Motor neuron (in vitro differentiated cells): ENCODE measurements at places on chromosomes 3 and 15. TPM values are rescaled to one million over a fixed set of nuclear protein-coding genes. Genes with fewer than 3 reads are reported as not detected.

COL7A1 gene
- total RNA-seq: 7.0 and 15.3 TPM in 2 replicates

LDHAL6B gene
- 0.05 TPM in 1 of 2 replicates, not detected in the other for total RNA-seq

TNFAIP8L3 gene
- 6.4 and 6.9 TPM in 2 replicates for total RNA-seq

FOXL2NB gene
- 10.7 and 12.3 TPM in 2 replicates for total RNA-seq

CHDH gene
- total RNA-seq: 2.8 and 2.9 TPM in 2 replicates

MAP2K5 gene
- 9.9 and 13.6 TPM in 2 replicates for total RNA-seq

EAF2 gene
- total RNA-seq: 2.2 and 3.0 TPM in 2 replicates

ANP32A gene
- total RNA-seq: 209 and 217 TPM in 2 replicates

CNTN3 gene
- total RNA-seq: 11.2 and 14.6 TPM in 2 replicates

MAGEL2 gene
- total RNA-seq: 0.10 and 0.16 TPM in 2 replicates

SNX22 gene
- 3.5 and 5.1 TPM in 2 replicates for total RNA-seq

SLC24A5 gene
- 0.14 TPM in 1 of 2 replicates, not detected in the other for total RNA-seq

MPI gene
- total RNA-seq: 69.4 and 70.0 TPM in 2 replicates

RPL39L gene
- total RNA-seq: 43.5 and 43.6 TPM in 2 replicates

GPD1L gene
- 25.7 and 26.9 TPM in 2 replicates for total RNA-seq

C15orf62 gene
- total RNA-seq: 1.6 and 1.9 TPM in 2 replicates

HES1 gene
- 12.4 and 13.8 TPM in 2 replicates for total RNA-seq

PLA2G4E gene
- 0.13 TPM in 1 of 2 replicates, not detected in the other for total RNA-seq

KLHL40 gene
- total RNA-seq: not detected in 2 replicates

TBL1XR1 gene
- 148 and 153 TPM in 2 replicates for total RNA-seq

GABRB3 gene
- total RNA-seq: 0.21 TPM in 1 of 2 replicates, not detected in the other

TRAK1 gene
- total RNA-seq: 25.1 and 25.4 TPM in 2 replicates

ADAMTSL3 gene
- 0.08 and 0.14 TPM in 2 replicates for total RNA-seq

NAALADL2 gene
- total RNA-seq: 1.5 and 2.2 TPM in 2 replicates

GOLGA8G gene
- total RNA-seq: 0.13 and 1.7 TPM in 2 replicates

SYNPR gene
- total RNA-seq: 1.9 and 2.0 TPM in 2 replicates

SCAANT1 gene
- total RNA-seq: not detected in 2 replicates

PTPN23 gene
- total RNA-seq: 13.2 and 23.0 TPM in 2 replicates

CEMIP gene
- 0.32 and 1.5 TPM in 2 replicates for total RNA-seq

GOLGA6L9 gene
- total RNA-seq: 7.7 and 8.8 TPM in 2 replicates

CCDC54 gene
- total RNA-seq: 0.37 TPM in 1 of 2 replicates, not detected in the other

MORC1 gene
- total RNA-seq: 0.05 TPM in 1 of 2 replicates, not detected in the other

XCR1 gene
- total RNA-seq: 0.04 and 0.93 TPM in 2 replicates

GXYLT2 gene
- total RNA-seq: 0.22 and 0.31 TPM in 2 replicates

CCRL2 gene
- total RNA-seq: 0.13 TPM in 1 of 2 replicates, not detected in the other

HIGD1A gene
- total RNA-seq: 148 and 152 TPM in 2 replicates

ACAN gene
- total RNA-seq: under 0.01 and 0.13 TPM in 2 replicates

UBA5 gene
- total RNA-seq: 34.3 and 36.6 TPM in 2 replicates

A4GNT gene
- total RNA-seq: 0.16 TPM in 1 of 2 replicates, not detected in the other

ZDHHC23 gene
- total RNA-seq: 2.1 and 2.4 TPM in 2 replicates

TMEM42 gene
- total RNA-seq: 12.0 and 13.0 TPM in 2 replicates

KCNMB2 gene
- total RNA-seq: 3.0 TPM in 2 replicates

WNT7A gene
- total RNA-seq: 14.1 and 14.3 TPM in 2 replicates

CPNE4 gene
- total RNA-seq: 3.9 and 5.7 TPM in 2 replicates

PIERCE2 gene
- 12.5 and 15.2 TPM in 2 replicates for total RNA-seq

CPNE9 gene
- 0.38 TPM in 2 replicates for total RNA-seq

CCDC13 gene
- 0.67 and 1.4 TPM in 2 replicates for total RNA-seq

C2CD4B gene
- total RNA-seq: 0.59 and 0.87 TPM in 2 replicates

GPR171 gene
- 1.2 and 2.1 TPM in 2 replicates for total RNA-seq

PPP2R3A gene
- total RNA-seq: 23.5 and 24.2 TPM in 2 replicates

GOLGA6A gene
- 5.1 and 8.0 TPM in 2 replicates for total RNA-seq
